Stimulated activated CD4-positive, alpha-beta T cell treated with anti-CD3 and anti-CD28 coated beads, Interleukin-1b, Interleukin-23, amount 100 ng/mL, for 1 hour (primary cell): ENCODE measurements at places on chromosomes 5 and 9.

DNA sequence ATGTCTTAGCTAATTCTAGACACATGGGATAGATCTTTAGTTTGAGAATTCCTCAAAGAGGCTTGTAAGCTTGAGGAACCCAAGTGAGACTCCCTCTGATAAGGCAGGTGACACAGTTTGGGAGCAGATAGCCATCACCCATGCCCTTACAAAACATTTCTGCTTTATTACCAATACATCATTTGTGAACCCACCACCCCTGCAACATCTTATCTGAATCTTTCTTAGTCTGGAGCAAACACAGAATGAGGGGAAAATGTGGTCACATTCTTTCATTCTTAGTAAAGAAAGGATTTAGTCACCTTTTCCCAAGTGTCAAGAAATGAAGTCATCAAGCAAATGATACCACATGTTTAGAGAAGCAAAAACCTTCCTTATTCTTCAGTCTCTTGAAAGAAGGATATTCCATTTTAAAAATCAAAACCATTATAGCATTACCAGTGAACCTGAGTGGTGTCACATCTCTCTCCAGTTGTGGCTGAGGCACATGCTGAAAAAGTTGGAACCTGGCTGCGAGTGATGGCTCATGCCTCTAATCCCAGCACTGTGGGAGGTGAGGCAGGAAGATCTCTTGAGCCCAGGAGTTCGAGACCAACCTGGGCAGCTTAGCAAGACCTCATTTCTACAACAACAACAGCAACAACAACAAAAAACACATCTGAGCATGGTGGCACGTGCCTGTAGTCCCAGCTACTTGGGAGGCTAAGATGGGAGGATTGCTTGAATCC lies 65.9 kb downstream of the PRKACG start:
- DNase-seq: no peak

DNA sequence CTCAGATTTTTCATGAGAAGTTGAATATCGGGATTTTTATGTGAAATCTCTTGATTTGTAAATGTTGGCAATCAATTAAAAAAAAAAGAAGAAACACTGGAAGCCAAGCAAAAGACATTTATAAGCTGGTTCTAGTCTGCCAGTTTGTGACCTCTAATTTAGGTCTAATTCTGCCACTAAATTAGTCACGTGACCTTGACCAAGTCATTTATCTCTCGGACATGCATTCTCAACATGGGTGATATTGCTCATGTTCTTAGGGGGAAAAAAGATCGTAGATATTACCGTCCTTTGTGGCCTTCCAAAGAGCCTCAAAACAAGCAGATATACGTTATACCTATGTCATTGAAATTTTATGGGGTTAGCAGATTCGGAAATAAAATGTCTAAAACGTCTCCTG lies 52.9 kb upstream of the PTPDC1 start:
- no peak for DNase-seq

- DNase-seq: no peak
These were observed 10.5 kb downstream of the EXD3 start for GRCh38 chr9:137412431-137412830.

DNA sequence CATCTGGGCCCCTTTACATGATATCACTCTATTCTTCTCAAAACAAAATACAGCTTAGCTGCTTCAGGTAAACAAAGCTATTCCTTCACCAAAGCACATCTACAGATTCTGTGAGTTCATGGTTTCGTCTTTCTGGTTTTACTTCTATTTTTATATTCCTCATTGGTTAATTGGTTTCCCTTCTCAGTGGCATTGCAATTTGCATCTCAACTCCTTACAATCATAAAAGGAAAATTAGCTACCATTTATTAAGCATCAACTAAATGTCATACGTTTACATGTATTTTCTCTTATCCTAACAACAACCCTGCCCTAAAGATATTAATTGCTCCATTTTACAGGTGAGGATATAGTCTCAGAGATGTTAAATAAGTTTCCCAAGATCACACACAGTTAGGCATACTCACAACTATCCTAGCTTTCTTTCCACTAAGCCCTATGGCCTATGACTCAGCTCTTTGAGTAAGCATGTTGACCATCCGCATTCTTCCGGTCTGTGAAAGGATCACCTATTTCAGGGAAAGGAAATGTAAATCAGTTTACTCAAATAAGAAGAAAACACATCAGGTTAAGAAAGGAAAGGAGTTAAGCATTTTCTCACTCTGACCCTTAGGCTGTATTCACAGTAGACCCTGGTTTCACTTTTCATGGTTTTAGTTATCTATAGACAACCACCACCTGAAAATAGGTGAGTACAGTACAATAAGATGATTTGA lies 146.1 kb downstream of the CAAP1 start:
- no peak for DNase-seq

DNA sequence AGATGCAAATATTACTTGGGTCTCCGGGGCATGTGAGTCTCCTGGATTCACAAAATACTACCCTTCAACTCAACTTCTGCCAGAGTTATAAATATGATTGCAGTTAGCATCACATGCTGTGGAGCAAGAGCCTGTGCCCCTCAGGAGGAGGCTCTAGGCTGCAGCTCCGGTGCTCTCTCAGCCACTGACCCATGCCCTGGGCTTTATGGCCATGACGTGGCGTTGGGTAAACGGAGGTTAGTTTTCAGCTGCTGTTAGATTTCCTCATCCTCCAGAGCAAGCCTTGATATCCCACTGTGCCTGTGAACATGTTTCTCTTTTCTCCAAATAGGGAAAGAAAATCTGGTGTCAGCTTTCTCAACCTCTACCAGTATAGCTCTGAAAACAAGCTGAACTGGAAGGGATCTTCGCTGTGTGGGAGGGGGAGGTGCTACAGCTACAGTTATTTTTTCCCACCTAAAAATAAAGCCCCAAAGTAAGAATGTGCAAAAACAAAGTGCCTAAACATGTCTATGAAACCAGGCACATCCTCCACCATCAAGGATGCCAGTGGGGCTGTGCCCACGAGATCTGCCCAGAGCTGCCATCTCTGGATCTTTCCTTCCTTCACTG lies 124.4 kb upstream of the GPR151 start:
- DNase-seq: no peak

- DNase-seq: no peak
These were observed 1111.8 kb downstream of the TAF11L14 start for GRCh38 chr5:18745988-18746615.

DNA sequence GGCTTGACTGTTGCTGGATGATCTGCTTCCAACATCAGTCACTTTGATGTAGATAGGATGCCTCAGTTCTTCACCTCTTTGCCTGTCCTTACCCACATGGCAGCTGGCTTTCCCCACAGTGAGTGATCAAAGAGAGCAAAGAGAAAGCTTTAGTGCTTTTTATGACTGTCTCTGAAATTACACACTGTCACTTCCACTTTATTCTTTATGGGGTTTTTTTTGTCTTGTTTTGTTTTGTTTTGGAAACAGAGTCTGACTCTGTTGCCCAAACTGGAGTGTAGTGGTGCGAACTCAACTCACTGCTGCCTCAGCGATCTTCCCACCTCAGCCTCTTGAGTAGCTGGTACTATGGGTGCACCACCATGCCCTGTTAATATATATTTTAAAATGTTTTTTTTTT lies 32.4 kb upstream of the C5orf24 start:
- no peak for DNase-seq

GRCh38 chr5:125120012-125120411 lies 373.6 kb upstream of the ZNF608 start:
- DNase-seq: no peak

- DNase-seq: peak; percentile 7
These were observed 25.2 kb downstream of the SLC28A3 start for GRCh38 chr9:84315278-84315877.

- no peak for DNase-seq
These were observed 182.8 kb upstream of the TARS1 start for GRCh38 chr5:33257807-33258429.

GRCh38 chr5:161064297-161064696 lies 212.3 kb upstream of the ATP10B start:
- no peak for DNase-seq

DNA sequence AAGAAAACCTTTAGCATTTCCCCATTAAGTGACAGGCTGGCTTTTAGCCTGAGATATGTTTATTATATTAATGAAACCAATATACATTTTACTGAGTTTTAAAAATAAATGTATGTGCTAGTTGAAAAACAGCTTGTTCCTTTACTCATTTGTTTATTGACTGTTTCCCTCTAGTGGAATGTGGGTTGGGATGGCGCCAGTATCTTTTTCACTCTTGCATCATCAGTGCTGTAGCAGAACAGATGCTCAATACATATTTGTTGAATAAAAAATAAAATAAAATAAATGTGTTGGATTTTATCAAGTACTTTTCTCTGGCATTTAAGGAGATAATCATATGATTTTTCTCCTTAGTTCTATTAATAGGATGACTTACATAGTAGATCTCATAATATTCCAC lies 43.0 kb downstream of the FSTL4 start:
- DNase-seq: no peak

GRCh38 chr5:7869474-7870136 lies 657 bp downstream of the MTRR start:
- no peak for DNase-seq

DNA sequence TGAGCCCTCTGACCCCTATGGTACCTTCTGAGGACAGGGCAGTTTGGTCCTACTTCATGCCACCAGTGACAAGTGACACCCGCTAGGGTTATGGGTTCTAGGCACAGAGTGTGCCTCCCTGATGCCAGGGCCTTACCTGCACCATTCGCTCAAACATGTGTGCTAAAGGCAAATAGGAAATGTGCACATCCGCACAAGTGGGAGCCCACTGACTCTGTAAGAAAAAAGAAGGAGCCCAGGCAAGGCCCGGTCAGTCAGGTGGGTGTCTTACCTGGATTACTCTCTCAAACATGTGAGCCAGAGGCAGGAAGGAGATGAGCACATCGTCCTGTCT lies 29.1 kb upstream of the MEIKIN start:
- DNase-seq: no peak

DNA sequence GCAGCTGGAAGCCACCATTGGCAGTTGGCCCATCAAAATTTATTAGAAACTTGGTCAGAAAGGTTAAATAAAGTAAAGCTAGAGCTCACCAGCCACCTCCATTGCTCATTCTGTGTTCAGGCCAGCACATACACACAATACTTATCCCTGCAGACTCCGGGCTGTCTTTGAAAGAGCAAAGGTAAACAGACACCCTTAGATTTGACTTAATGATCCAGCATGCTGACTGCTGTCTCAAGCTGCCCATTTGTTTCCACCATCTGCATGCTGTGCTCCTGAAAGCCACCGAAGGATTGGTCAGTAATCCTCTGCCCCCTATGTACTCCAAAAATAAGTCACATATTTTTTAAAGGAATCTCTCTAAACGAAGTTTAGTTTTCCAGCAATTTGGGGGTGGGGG lies 1059.8 kb upstream of the DMAC1 start:
- DNase-seq: no peak

DNA sequence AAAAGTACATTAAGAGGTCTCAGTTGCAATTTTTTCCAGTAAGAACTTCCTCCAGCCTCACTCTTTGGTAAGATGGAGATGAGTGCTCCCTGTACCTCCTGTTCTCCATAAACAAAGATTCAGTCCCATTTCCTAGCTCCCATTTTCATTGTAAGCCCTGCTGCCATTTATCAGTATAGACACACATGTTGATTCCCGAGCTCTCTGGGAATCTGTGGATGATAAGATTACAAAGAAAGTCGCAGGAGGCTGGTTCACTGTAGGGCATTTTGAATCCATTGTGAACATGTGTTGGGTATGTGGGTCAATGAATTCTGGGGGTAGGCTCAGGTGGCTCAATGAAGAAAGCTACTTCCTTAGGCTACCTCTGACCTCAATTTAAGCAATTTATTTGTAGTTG lies 36.7 kb downstream of the RGMB start:
- no peak for DNase-seq

DNA sequence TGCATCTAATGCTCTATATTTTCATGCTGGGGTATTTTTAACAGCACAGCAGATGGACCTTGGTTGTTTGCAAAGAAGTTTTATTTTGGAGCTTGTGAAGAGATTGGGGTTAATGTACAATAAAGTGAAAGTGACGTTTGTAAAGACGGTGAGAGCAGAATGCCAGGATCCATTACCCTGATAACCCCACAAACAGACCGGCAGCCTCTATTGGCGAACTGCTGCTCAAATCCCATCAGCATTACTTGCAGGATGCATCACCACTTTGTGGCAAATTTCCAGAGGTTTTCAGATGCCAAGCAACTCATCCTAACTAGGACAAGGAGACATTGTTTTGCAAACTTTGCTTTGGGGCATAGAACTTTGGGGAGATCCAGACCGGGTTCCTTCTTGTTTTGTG lies 383.3 kb upstream of the ZNF462 start:
- DNase-seq: no peak

DNA sequence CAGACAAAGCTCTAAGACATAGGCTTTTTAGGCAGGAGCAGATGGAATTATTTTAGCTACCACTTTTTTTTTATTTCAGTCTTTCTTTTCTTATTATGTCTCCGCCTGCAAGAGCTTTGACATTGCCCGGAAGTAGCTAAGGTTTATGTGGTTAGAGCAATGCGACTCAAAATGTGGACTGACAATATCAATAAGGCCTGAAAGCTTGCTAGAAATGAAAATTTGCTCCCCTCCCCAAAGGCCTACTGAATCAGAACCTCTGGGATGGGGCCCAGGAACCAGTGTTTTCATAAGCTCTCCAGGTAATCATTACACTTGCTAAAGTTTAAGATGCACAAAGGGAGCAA lies 81.3 kb downstream of the SUSD1 start:
- no peak for DNase-seq

DNA sequence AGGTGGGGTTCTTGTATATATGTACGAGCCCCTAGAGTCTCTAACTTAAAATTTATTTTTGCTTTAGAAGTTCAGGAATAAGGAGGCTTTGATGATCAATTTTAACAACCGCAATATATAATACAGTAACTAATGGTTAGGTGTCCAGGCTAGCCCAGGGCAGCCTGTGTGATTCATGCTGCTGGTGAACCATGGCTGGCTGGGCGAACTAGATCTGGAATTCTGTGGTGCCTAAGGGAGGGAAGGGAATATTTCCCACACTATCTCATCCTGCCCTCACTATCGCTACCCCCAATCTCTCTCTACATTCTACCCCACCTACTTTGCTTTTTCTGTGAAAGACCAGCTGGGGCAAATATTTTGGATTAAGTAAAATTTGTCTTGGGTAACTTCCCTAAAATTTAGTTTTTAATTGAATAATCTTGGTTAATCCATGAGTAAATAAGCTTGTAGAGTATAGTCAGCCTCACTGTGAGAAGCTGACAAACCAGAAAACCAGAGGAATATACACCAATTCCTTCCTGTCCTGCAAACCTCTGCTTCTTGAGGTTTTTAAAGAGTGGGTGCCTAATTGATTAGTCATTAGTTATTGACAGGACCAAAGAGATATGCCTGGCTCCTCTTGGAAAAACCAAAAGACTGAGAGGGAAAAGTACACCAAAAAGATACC lies 115.1 kb upstream of the CCDC152 start:
- DNase-seq: no peak

DNA sequence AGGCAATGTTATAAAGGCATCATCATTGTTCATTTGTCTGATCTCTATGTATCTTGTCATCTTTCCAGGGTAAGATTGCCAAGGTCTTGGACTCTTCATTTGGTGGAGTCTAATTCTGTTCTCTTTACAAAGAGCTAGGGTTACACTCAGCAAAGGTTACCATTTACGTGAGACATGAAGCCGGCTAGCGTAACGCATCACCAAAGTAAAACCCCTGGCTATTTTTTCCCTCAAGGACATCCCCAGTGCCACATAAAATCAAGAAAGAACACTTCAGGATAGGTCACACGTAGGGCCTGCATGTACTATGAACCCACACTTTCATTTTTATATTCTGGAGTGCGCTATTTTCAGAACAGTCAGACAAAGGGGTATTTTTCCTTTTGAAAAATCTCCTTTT lies 20.0 kb upstream of the MYOT start:
- no peak for DNase-seq

GRCh38 chr9:103713631-103714030 lies 380.5 kb upstream of the SMC2 start:
- no peak for DNase-seq

- DNase-seq: no peak
These were observed 205.7 kb upstream of the SGCD start for GRCh38 chr5:156121234-156121633.
